Aorta (tissue), 5 donors: ENCODE measurements at places on chromosomes 2 and 18. TPM values are rescaled to one million over a fixed set of nuclear protein-coding genes. Genes with fewer than 3 reads are reported as not detected.

Gene MOGAT1
- not detected for total RNA-seq

Gene SATB2
- 9.9 TPM for total RNA-seq

GRCh38 chr2:227817850-227818674 is 4.4 kb downstream of the CCL20 start:
- peak overlapping the region; percentile 99 for H3K27ac ChIP-seq
- no peaks in the 10 kb centered on the region for H3K36me3 ChIP-seq
- H3K4me1 ChIP-seq = peaks cover 3% of the 10 kb centered on the region

DNA sequence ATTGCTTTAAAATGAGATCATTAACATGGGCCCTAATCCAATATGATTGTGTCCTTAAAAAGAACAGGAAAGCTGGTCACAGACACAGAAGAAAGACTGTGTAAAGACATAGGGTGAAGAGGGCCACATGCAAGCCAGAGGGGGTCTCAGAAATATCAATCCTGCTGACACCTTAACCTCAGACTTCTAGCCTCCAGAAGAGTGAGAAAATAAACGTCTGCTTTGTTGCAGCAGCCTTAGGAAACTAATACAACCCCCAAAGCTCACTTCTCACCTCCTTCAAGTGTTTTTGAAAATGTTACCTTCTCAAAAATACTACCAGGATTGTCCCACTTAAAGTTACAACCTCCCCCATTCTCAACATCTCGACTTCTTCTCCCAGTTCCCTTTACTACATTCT is 39.8 kb upstream of the SESTD1 start:
- no peaks in the 10 kb centered on the region for H3K27me3 ChIP-seq
- H3K36me3 ChIP-seq = no peaks in the 10 kb centered on the region
- no peak overlapping the region for H3K27ac ChIP-seq
- no peak for DNase-seq

DNA sequence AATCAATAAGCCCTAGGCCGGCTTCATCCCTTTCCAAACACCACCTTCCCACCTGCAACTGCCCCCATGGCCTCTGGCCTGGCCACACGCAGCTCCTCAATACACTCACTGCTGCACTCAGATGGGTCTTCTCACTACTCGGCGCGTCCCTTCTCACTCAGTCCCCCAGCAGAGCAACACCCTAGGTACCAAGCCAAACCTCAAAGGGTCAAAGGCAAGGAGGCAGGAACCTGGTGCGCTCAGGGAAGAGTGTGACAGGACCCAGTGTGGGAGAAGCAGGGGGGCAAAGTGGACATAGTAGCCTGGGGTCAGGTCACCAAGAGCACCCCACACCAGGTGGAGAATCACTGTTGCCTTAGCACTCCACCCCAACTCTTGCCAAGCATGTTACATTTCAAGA is 90.6 kb downstream of the TTC32 start:
- H3K4me3 ChIP-seq = no peak overlapping the region
- H3K27me3 ChIP-seq = no peaks in the 10 kb centered on the region

GRCh38 chr18:25535495-25535894 is 183.5 kb upstream of the ZNF521 start:
- H3K4me3 ChIP-seq = no peak overlapping the region
- H3K4me1 ChIP-seq = no peaks in the 10 kb centered on the region
- DNase-seq = no peak
- no peaks in the 10 kb centered on the region for H3K36me3 ChIP-seq
- no peak overlapping the region for H3K27ac ChIP-seq
- H3K27me3 ChIP-seq = no peaks in the 10 kb centered on the region
